ENCODE measurements at places on chromosomes 5 and 9. TPM values are rescaled to one million over a fixed set of nuclear protein-coding genes. Genes with fewer than 3 reads are reported as not detected.

GKAP1 gene
- 13.4 TPM for polyA plus RNA-seq

CCIN gene
- not detected for polyA plus RNA-seq

GRCh38 chr5:149135536-149136201, 5.6 kb upstream of the ABLIM3 start:
- H3K4me3 ChIP-seq: no peak overlapping the region
- no peaks in the 10 kb centered on the region for H3K36me3 ChIP-seq
- peaks cover 25% of the 10 kb centered on the region for H3K4me1 ChIP-seq
- no peaks in the 10 kb centered on the region for H3K27me3 ChIP-seq

DNA sequence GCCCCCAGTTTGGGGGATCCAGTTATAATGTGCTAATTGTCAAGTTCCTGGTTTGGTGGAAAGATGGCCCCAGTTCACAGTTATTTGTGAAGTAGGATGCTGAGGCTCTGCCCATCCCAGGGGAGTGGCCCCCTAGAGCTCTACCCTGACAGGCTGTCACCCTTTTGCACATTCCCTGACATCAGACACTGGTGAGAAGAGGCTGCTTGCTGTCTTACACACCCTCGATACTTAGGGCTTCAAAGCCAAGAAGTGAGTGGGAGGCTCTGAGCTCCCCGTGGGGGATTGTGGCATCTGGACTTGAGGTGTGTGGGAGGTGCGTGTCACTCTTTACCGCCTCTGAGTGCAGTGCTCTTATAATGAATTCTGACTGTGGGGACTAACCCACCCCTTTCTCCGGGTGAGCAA, 168.5 kb downstream of the DOCK2 start:
- H3K4me3 ChIP-seq: no peak overlapping the region
- H3K36me3 ChIP-seq: no peaks in the 10 kb centered on the region
- no peaks in the 10 kb centered on the region for H3K4me1 ChIP-seq
- H3K27me3 ChIP-seq: no peaks in the 10 kb centered on the region
- H3K27ac ChIP-seq: no peak overlapping the region
- no peak for DNase-seq

NR5A1 gene
- 0.04 TPM for polyA plus RNA-seq

DNA sequence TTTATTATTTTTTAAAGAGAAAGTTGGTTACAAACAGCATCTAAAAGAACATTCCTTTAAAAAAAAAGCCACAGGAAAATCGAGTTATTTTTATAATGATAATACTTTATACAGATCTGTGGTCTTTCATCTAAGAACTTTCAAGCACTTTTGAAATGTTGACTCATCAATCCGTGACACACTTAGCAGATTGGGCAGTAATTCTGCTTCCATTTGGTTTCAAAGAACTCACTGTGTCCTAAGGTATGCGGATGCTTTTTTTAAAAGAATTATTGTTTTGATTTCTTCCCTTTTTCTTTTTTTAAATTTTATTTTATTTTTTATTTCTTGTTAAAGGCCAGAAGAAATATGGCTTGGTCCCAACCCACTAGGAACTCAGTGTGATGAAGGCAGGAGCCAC, 147.8 kb downstream of the AOPEP start:
- H3K27ac ChIP-seq: no peak overlapping the region
- no peaks in the 10 kb centered on the region for H3K36me3 ChIP-seq
- H3K27me3 ChIP-seq: no peaks in the 10 kb centered on the region
- H3K4me3 ChIP-seq: no peak overlapping the region
- peaks cover 63% of the 10 kb centered on the region for H3K4me1 ChIP-seq

- H3K4me1 ChIP-seq: no peaks in the 10 kb centered on the region
- DNase-seq: no peak
- H3K36me3 ChIP-seq: no peaks in the 10 kb centered on the region
- no peak overlapping the region for H3K4me3 ChIP-seq
Observed at GRCh38 chr9:70948744-70949143, 172.7 kb downstream of the TRPM3 start.

DNA sequence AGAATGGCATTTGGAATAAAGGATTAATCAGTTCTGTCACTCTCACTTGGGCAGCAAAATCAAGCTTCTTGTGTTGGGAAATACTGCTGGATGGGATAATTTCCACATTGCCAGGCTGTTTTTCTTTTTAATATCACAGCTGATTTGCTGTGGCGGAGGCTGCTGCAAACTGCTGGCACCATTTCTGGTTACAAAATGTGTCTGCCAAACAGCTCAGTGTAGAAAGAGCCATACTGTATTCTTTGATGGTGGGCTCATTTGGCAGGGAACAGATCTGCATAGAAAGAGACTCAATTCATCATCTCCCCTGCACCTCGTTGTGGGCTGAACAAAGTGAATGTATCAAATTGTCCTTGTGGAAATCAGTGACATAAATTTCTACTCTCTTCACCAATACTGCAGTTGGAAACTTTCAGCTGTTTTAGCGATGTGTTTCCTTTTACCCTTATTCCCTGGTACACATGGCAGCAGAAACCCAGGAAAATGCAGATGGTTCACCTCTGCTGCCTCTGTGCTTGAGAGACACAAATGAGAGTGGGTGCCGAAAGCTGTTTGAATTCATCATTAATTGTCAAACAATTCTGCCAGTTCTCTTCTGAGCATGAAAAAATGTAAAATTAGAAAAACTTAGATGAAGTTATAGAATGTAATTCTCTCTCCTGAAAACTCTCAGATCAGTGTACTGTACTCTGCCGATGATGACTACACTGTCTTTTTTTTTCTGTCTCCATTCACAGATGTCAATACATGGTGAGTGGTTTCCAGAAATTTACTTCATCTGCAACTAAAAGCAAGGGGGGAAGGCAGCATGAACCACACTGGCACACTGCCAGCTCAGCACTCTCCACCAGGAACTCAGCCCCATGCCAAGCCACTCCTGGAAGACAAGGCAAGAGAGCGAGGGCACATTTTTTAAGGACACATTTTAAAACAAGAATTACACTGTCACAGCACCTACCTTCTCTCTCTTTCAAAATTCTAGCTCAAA, 75.0 kb downstream of the HMHB1 start:
- H3K4me3 ChIP-seq: no peak overlapping the region
- H3K27ac ChIP-seq: no peak overlapping the region
- no peaks in the 10 kb centered on the region for H3K27me3 ChIP-seq
- peak; percentile 32 for DNase-seq

DNA sequence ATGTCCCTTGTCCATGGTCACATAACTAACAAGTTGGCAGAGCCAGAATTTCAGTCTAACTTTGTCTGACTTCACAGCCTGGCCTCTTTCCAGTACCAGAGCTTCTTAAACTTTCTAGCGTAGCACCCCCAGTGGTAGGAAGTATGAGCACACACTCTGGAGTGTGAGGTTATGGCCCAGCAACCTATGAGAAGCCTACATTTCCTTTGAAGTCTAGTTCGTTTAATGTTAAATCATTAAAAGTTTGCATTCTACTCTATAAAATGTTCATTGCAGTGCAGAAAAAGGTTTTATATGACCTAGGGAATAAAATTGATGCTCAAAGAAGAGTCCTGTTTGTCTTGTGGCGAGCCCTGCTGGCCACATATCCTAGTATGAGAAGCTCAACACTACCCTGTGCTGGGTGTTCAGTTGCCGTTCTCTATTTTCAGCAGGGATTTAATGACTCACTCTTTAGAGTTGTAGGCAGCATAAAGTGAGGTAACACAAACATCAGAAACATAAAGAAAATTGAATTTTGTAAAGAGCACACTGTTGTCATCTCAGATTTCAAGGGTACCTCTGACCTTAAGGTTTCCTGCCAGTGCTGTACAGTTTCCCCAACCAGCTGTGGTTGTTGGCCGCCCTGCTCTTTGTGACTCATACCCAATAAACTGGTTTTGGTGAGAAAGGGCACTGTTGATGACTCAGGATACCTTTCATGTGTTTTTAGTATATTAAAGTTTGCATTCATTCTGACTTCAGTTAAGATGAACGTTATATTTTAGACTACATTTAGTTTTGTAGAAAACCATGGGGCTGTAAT, 14.3 kb downstream of the MCCC2 start:
- DNase-seq: no peak
- H3K36me3 ChIP-seq: peaks cover 77% of the 10 kb centered on the region
- H3K27me3 ChIP-seq: no peaks in the 10 kb centered on the region

IFNA21 gene
- polyA plus RNA-seq: not detected

DNA sequence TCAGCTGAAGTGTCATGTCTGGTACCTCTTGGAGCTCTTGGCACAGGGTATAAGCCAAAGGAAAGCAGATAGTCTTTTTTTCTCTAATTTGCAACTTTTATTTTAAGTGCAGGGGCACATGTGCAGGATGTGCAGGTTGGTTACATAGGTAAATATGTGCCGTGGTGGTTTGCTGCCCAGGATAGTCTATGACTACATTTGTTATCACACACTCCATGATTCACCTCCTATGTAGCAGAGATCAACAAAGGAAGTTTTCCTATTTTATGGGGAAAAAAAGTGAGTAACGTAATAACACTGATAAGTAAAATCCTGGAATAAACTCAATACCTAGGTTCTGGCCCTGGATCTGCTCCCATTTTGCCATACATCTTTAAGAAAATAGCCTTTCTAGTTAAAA, 234.6 kb downstream of the CAAP1 start:
- no peaks in the 10 kb centered on the region for H3K27me3 ChIP-seq
- H3K4me3 ChIP-seq: no peak overlapping the region
- H3K27ac ChIP-seq: no peak overlapping the region
- DNase-seq: no peak
- no peaks in the 10 kb centered on the region for H3K4me1 ChIP-seq

GRCh38 chr9:72935595-72935994, 17.3 kb downstream of the ALDH1A1 start:
- no peak for DNase-seq
- H3K4me3 ChIP-seq: no peak overlapping the region
- no peak overlapping the region for H3K27ac ChIP-seq
- H3K36me3 ChIP-seq: peaks cover 11% of the 10 kb centered on the region

DNA sequence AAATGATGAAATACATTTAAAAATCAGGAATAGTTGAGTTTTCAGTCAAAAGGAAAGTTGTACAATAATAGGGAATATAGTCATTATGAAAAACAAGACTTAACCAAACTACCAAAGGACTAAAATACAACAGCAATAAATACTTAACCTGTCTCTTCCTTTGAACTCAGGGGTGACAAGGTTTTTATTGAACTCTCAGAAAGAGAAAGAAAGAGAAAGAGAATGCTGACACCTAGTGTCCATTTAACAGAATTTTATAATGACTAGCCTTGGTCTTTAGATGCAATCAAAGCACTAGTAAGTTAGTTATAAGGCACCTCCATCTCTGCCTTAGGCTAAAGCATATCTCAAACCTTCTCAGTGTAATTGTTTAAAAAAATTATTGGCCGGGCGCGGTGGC, 47.5 kb downstream of the UIMC1 start:
- peaks cover 2% of the 10 kb centered on the region for H3K36me3 ChIP-seq
- H3K4me1 ChIP-seq: no peaks in the 10 kb centered on the region
- H3K27ac ChIP-seq: no peak overlapping the region
- no peak for DNase-seq
- H3K4me3 ChIP-seq: no peak overlapping the region

DNA sequence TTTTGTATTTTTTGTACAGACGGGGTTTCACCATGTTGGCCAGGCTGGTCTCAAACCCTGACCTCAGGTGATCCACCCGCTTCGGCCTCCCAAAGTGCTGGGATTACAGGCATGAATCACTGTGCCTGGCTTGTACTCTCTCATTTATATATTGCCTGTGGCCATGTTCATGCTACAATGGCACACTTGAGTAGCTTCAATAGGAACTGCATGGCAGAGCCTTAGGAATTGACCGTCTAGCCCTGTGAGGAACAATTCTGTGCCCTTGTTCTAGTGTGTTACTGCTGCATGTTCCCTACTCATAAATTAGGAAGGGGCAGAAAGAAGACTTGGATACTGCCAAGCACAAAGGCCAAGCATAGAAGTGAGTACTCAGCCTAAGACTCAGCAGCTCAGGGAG, 104.2 kb downstream of the LIFR start:
- no peak for DNase-seq
- no peaks in the 10 kb centered on the region for H3K36me3 ChIP-seq
- H3K27ac ChIP-seq: no peak overlapping the region
- H3K4me3 ChIP-seq: no peak overlapping the region
- H3K27me3 ChIP-seq: no peaks in the 10 kb centered on the region

SEMA5A gene
- polyA plus RNA-seq: 0.24 TPM

ARRDC1 gene
- 18.9 TPM for polyA plus RNA-seq

- no peaks in the 10 kb centered on the region for H3K27me3 ChIP-seq
- no peaks in the 10 kb centered on the region for H3K4me1 ChIP-seq
- DNase-seq: no peak
- H3K4me3 ChIP-seq: no peak overlapping the region
- H3K36me3 ChIP-seq: no peaks in the 10 kb centered on the region
- H3K27ac ChIP-seq: no peak overlapping the region
Observed at GRCh38 chr9:109253637-109254284, 67.1 kb downstream of the EPB41L4B start.

All from psoas muscle (tissue), 8 donors.